Hypothalamus (tissue), 51 donors: ENCODE measurements at places on chromosomes 1 and 21.

DNA sequence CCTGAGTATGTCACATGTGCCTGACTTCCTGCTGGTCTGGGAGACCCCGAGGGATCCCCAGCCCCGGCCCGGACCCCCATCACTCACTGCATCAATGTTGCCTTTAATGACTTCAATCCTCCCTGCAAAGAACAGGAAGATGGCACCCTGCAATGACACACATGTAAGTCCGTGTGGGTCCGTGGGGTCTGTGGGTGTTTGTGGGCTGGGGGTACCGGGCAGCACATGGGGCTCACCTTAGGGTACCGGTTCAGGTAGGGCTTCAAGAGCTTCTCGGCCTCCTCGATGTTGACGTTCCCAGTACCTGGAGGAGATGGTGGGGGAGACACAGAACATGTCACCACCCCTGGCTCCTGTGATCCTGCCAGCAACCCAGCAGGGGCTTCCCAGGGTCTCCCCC lies 28.1 kb downstream of the TTC39A start:
- no peak for DNase-seq

GRCh38 chr1:96475903-96476302 lies 245.7 kb upstream of the PTBP2 start:
- DNase-seq = no peak

DNA sequence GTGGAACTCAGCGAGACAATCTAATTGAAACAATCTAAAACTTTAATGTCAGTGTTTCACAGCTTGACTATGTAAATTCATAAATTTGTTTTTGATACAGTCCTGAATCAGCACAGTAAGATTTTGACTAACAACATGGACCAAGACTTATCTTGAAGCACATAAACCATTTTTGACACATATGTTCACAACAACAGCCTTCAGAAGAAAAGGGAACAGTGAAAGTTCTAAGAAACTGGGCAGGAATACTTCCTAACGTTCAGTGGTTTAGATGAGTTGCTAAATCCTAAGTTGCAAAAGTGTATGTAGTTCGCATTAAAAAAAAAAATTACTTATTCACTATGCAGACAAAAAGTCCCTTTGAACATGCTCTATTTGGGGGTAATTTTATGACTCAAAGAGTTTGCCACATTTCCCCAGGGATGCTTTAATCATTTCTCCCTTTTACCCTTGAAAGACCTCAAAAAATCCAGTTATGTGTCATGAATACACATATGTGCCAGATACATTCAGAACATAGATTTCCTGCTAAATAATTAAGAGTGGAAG lies 120.2 kb downstream of the MRPL39 start:
- no peak for DNase-seq

- no peak for DNase-seq
These were observed 46.1 kb downstream of the NME7 start for GRCh38 chr1:169321539-169321938.

DNA sequence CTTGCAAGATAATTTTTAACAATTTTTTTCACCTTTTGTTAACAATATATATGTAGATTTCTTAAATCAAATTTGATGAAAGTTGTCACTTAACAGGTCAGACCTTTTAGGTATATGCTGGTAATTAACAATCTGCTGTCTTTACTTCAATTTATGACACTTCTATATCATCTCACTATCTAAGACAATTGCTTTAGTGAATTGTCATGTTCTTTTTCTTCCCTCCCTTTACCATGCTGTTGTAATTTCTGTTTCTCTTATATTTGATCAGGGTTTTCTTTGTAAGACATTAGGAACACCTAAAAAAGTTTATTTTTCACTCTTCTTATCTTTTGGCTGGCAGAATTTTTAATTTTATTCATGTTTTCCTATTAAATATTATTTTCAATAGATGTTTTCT lies 2.0 kb downstream of the IFI16 start:
- DNase-seq = no peak

DNA sequence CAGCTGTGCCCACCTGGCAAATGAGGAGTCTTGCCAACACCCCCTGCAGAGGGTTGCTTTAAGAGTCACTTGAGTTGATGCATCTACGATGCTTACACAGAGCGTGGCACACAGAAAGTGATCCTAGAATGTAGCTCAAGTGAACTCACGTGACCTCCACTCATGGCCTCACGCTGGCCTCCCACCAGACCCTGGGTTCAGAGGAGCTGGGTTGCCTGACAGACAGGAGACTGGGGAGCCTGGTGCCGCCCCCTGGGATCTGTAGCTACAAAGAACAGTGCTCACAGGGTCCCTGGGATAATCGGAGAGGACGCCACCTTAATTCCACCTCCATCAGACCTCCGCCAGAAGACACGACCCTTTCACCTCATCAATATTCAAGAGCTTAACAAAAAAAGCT lies 81.4 kb upstream of the CASZ1 start:
- no peak for DNase-seq

DNA sequence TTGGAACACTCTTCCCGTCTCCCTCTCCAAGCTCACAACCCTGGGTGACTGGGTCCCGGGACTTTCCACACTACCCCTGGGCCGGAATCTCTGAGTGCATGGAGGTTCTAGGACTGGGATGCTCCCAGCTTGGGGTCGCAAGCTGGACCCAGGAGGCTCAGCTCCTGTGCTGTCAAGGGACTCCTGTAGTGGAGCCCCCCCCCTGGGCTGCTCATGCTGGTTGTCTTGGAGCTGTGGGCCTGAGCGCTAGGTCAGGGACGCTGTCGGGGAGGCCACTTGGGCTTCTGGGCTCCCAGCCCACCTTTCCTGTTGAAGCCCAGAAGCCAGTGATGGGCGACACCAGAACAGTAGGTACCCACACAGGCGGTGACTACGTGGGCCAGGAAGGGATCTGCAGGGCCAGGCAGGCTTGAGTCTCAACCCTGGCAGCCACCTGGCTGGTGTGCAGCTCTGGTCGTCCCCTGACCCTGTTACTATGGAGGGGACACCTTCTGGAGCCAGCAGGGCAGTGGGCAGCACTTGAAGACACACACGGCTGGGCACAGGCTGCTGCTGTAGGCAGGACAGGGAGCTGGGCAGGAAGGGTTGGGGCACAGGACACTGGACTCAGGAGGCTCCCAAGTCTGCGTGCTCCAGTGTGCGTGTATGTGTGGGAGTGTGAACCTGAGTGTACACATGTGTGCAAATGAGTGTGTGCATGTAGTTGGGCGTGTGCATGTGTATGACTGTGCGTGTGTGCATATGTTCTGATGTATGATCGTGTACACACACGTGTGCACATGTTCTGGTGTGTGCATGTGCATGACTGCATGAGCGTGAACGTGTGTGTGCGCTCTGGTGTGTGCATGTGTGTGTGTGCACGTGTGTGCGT lies 3.0 kb downstream of the MMEL1 start:
- no peak for DNase-seq

- peak; percentile 1 for DNase-seq
These were observed 28.2 kb downstream of the VAV3 start for GRCh38 chr1:107936498-107937481.

- no peak for DNase-seq
These were observed 227.1 kb downstream of the LRRC7 start for GRCh38 chr1:69794831-69795230.

DNA sequence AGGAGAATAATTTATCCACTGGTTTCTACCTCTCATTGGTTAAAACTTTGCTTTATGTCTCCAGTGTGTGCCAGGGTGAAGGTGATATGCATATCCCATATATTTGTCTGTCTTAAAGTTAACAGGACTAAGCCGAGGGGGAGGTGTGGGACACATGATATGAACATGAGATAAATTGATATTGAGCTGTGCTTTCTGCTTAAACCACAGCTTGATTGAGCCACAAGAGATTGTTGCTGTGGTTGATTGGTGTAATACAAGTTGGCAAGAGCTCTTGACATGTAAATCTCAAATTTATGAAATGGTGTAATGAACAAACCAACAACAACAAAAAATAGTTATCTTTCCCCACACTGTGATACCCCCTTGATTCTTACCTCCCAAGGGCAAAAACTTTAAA lies 1295.5 kb upstream of the NCAM2 start:
- no peak for DNase-seq

- no peak for DNase-seq
These were observed 53.8 kb upstream of the HPDL start for GRCh38 chr1:45272913-45273371.

DNA sequence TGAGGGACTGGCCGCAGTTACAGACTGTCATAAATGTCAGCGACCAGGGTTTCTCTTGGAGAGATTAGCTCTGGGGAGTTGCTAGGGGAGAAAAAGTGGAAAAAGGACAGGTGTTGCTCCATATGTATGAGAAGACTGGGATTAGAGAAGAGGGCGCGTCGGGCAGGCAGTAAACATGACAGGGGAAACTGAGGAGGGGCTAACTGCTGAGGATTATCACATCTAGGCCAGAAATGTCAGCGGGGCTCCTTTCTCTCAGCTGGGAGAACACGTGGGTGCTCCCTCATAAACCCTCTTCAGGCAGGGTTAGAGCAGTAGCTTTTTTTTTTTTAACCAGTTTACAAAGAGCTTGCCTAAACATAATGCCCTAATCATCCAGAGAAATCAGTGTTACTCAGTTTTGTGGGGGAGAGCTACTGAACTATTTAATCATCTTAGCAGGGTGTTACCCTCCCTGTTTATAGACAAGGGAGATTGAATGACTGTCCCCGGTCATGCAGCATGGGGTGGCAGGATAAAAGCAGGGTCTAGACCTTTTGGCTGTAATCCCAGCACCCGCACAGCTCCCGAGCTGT lies 35.2 kb downstream of the ELAPOR1 start:
- no peak for DNase-seq

GRCh38 chr1:23029337-23029736 lies 10.1 kb downstream of the KDM1A start:
- no peak for DNase-seq

DNA sequence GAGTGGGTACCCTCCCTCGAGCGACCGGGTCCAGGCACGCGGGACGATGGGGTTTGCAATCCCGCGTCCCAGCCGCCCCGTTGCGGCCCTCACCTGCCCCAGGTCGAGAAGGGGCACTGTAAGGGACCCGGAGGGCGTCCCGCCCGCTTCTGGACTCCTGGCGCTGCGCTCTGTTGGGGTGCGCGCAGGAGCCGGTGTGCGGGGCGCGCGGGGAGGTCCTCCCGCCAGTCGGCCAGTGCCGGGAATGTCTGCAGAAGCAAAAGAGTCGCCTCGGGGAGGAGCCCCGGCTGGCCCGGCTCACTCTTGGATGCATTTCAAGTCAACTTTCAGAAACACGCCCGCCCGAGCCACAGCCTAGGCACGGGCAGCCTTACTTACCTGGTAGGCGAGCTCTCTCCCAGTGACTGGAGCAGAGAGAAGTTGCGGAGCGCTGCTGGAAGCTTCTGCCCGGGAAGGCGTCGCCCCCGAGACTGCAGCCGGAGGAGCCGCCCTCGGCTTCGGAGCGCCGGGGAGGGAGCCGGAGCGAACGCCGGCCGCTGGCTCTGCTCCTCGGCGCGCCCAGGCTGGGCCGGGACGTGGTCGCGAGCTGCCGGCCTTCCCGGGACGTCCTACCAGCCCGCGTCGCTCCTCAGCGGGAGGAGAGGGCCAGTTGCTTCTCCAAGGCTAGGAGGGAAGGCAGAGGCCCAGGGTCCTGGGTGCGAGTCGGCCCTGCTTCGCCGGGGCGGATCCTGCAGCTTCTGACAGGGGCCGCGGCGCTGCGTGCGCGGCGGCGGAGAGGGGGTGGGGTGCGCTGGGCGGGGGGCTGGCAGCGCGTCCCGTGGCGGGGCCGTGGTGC lies at the start of gene LMX1A:
TSS of gene LMX1A (minus strand) at position 739 of the 835 bp plus-strand sequence. CDS start 1,156 bp downstream, outside the sequence.
- DNase-seq = no peak

DNA sequence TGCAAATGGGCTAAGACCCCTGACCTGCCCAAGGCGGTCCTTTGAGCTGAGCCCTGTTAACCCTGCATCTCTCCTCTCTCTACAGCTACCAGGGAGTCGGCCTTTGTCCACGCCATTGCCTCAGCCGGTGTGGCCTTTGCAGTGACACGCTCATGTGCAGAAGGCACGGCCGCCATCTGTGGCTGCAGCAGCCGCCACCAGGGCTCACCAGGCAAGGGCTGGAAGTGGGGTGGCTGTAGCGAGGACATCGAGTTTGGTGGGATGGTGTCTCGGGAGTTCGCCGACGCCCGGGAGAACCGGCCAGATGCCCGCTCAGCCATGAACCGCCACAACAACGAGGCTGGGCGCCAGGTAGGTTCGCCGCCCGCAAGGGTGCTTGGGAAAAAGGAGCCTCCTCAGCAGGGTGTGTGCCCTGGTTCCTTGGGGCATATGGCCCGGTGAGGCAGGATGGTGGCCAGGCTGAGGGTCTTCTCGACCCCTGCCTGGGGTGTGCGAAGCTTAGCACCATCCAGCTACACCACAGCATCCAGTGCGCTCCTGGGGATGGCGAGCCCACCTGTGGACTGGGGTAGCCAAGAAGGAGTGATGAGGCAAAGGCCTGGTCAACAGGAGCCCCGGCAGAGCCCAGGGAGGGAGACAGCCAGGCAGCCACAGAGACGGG lies 31.8 kb upstream of the ARF1 start:
- DNase-seq = no peak

DNA sequence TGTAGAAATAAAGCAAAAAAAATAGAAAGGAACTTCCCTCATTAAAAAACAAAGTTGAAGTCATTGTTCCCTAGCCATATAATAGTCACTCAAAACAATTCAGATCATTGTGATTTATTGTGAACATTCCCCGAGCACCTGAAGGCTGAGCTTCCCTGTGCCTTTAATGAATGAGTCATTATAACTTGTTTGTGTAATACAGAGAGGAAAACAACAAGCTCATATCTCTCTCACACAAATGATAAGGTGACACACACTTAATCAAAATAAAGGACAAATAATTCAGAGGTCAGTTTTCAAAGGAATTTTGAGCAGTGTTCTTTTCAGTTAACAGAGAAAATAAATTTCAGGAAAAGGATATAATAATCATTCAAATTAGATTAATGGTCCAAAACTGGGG lies 326.2 kb downstream of the DUSP10 start:
- no peak for DNase-seq

- DNase-seq = no peak
These were observed 12.2 kb upstream of the RGS16 start for GRCh38 chr1:182616130-182617013.

DNA sequence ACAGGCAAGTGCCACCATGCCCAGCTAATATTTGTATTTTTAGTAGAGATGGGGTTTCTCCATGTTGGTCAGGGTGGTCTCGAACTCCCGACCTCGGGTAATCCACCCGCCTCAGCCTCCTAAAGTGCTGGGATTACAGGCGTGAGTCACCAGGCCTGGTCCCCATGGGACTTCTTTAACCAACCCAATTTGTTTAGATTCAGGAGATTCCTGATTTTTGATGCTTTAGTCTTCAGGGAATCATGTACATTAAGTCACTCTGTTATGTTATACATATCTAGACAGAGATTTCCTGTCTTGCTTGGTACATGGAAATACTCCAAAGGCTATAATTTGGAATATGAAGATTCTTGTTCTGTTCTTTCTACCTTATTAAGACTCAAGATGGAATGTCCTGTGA lies 202.4 kb upstream of the L1TD1 start:
- DNase-seq = no peak
